ENCODE measurements at places on chromosomes 5 and 9.

DNA sequence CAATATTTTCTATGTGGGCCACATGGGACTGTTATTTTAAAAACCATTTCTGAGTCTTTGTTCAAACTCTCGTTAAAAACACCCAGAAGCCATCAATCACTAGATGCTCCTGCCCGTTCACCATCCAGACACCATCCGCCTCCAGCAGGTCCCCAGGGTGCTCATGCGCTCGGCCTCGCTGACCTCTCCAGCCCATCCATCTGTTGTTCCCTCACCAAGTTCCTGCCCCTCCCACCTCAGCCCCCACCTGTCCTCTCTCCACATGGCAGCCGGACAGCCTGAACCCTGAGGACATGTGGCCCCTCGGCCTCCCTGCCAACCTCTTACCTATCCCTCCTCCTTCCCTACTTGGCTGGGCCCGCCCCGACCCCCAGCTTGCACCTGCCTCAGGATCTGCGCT lies 31.6 kb downstream of the NSUN2 start:
- DNase-seq: peak; percentile 24

GRCh38 chr9:19875291-19875920 lies 86.6 kb upstream of the SLC24A2 start:
- no peak for DNase-seq

GRCh38 chr5:6713274-6714225 lies at the start of gene TENT4A:
TSS of gene TENT4A (plus strand) at chr5:6713432. CDS start at chr5:6713984, 552 bp downstream.
- DNase-seq: peak; percentile 85

DNA sequence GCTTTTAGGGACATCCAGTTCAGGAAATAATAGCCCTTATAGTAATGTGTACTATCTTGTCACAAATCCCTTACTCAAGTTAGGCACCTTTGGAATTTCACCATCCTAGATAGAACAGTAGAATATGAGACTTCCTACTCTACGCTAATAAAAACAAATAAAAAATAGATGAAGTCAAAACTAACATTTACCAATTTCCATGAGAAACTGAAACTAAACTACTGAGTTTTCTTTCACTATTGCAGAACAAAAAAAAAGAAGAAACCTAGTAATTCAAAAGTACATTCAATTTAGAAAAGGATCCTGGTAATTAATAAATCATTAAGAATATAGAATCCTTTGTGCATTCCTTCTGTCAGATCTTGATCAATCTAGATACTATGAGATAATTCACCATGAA lies 14.0 kb downstream of the STARD4 start:
- no peak for DNase-seq

DNA sequence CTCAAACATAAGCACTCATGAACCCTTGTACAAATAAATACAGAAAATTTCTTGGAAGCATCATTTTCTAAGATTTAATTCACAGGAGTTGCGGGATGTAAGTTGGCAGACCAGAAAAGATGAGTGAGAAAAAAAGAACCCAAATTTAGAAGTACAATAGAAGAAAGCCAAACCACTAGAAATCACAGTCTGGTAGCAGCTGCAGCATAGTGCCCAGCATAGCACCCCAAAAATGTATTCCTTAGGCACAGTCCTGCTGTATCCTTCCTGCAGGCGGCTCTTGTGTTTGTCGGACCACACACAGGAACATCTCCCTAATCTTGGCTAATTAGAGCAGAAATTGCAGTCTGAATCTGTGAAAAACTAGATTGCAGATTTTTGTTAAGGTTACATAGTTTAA lies 208.5 kb upstream of the TRPM3 start:
- DNase-seq: no peak

Data from H7 (cell line).